ENCODE measurements at places on chromosomes 7 and 10.

DNA sequence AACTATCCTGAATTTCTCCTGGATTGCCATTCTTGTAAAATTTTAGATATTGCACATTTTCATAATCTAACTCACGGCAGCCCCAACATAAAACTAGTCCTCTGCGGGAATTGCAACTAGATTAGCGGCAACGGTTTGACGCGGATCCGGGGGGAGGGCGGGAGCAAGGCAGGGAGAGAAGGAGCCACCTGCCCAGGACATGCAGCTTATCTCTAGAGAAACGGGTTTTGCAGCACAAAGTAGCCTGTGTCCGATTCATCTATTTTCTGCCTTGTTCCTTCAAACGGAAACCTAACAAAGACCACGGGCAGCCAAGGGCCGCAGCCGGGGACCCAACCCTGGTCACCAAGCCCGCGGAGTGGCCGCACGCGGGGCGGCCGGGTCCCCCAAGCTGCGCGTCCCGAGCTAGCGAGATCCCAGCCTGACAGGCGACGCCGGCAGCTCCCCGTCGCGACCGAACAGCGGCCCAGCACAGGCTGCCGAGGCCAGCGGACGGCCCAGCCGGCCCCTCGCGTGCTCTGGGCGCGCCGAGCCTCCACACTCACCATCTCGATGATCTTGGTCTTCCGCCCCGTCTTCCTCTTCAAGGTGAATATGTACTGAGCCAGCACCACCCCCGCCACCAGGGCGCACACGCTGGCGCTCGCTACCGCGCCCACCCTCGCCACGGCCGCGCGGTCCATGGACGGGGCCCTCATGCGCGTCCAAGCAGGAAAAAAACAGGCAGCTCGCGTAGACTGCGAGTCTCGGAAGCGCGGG, at the start of gene NT5C3A:
Gene NT5C3A (minus strand): TSS at position 754 of the 759 bp plus-strand sequence. CDS start 71 bp downstream, at position 683.
- peak; percentile 48 for DNase-seq

- DNase-seq = no peak
Measured at GRCh38 chr7:36224934-36225858, 72.1 kb downstream of the EEPD1 start.

- no peak for DNase-seq
Measured at GRCh38 chr10:120578890-120579289, 121.9 kb downstream of the PLPP4 start.

DNA sequence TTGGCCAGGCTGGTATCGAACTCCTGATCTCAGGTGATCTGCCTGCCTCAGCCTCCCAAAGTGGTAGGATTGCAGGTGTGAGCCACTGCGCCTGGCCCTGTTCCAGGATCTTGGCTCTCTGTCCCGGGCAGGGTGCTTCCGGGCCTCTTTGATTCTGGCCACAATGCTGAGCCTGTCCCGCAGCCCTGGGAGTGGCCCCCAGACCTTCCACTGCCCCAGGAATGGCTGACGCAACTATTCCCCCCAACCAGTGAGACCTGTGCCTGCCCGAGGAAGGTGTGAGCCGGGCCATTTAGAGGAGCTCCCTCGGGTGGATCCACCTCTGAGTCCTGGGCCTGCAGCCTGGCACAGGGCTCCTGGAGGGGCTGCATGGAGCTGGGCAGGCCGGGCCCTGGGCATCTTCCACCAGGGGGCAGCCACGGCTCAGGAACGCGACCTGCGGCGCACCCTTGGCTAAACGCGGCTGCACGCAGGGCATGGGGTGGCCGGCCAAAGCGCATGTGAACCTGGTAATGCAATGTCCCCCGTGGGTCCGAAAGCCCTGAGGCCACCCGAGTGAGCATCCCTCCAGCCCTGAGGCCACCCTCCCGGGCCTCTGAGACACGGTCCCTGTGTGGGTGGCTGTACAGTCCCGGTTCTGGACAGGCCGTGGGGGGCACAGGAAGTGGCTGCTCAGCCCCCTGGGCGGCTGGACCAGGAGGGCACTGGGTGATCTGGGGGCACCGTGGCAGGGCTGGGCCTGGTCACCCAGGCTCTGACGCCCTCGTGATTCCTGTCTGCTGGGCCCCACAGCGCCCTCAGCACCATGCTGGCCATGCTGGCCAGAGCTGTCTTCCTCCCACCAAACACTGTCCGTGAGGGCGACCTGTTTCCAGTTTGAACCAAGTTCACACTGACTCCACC, 24.8 kb downstream of the GRIFIN start:
- peak; percentile 84 for DNase-seq

DNA sequence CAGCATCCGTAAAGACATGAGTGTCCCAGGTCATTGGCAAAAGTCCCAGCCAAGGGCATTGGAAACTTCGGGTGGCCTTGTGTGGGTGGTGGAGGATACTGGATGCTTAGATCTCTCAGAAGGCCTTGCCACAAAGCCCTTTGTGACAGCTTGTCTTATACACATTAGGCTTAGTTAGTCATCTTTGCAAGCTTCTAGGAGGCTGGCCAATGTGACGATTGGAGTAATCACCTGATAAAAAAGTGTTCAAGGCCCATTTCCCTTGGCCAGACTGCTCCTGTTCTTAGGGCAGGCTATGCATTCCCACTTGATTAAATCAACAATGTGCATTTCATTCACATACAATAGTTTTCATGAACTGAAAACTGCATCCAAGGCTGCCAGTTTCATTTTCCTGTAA, 26.9 kb downstream of the NPS start:
- DNase-seq = no peak

DNA sequence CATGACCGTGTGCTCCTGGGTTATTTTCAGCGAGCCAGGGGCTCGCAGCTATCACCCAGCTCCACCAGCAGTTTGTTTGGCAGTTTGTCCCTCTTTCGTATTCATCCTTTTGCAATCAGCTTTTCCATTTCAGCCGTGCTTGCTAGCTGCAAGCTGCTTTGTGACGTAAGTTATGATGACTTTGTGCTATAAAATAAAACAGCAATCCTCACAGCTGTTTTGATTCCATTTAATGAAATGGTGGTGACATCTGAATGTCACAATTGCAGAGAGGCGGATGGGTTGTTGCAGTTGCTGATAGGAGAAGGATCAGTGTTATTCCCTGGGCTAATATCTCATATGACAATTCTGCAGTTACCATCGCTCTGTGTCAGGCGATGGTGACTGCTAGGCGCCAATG, 251.7 kb downstream of the SNX10 start:
- DNase-seq = no peak

- no peak for DNase-seq
Measured at GRCh38 chr10:99234041-99234790, 1.4 kb downstream of the HPSE2 start.

GRCh38 chr10:95241533-95241932, 47.5 kb downstream of the ACSM6 start:
- no peak for DNase-seq
